Muscle of back (tissue), 13 donors: ENCODE measurements at places on chromosomes 2 and 18.

DNA sequence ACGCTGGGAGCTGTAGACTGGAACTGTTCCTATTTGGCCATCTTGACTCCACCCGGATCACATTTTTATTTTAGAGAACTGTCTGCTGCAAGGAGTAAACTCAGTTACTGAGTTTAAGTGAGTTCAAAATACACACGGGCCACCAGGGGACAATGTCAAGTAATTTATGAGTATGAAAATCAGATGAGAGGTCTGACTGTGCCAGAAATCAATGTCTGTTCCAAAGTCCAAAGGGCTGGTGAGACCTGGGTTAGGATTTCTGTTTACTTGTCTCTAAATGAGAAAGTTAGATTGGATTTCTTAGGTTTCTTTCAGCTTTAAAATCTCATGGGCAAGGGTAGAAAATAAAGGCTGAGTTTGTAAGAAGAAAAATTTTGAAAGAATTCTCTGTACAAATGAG is 465.8 kb upstream of the MEIS1 start:
- DNase-seq: no peak

DNA sequence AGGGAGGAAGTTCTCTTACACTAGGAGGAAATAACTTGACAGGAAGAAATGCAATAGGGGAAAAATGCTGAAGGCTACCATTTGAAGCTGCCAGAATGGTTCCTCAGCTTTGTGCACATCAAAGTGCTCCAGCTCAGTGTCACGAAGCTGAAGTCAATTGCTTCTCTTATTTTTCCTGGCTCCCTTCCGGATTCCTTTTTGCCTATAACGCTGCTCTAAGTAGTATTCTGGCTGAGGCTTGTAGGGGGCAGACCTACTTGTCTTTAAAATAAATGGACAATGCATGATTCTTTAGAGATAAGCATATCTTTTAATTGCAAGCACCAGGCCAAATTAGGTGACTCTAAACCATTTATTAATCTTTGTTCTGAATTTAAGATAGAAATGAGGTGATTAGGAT is 60.3 kb upstream of the SCN1A start:
- DNase-seq: no peak

DNA sequence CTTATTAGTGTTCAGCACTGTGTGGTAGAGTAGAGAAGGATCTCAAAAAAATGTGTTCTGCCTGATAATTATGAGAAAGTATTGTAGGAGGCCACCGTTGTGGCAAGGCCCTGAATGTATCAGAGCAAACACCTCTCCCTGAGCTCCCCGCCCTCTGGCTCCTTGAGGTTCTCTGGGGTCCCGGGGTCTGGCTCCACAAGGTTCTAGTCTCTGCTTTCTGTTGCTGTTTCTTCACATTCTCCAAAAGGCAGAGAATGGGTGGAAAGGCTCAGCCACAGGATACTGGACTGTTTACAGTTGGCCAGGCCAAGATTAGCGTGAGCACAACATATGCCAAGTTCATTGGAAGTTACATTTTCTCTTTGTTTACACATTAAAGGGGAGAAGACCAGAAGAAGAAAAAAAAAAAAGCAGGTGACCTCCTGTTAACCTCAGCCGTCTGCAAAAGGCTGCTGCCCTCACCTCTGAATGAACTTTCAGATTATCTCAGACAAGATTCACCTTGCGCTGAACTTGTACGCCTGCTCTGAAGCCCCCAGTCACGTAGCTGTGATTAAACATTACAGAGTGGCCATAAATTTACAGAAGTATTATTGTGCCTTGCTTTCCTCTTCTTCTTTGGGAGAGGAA is 56.6 kb upstream of the CYP26B1 start:
- DNase-seq: peak; percentile 39

DNA sequence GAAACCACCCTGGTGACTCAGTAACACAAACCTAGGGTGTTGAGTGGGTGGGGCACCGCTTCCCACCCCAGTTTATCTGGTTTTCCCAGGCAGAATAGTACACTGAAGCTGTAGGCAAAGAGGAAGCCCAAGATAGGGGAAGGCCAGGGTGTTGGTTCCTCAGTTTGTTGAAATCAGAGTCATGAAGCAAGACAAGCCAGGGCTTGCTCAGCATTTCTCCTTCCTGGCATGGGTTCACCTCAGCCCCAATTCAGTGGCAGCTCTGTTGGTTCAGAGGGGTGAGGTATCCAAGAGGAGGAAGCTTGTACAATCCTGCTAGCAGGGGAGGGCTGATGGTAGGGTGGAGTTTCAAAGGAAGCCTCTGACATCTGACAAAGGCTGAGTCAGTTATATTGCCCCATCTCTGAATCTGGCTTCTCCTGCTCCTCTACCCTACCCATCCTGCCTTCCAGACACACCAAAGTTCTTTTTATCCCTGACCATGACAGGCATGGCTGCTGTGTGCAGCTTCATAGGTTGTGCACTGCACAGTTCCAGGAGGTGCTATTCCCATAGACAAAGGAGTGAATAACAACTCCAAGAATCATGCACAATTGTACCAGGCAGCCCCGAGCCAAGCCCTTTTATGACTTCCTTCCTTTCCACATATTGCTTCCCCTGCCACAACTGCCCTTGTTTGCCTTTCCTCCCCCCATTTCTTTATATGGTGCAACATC is 24.9 kb upstream of the RAB10 start:
- peak; percentile 53 for DNase-seq

GRCh38 chr2:177352441-177353186 is 40.0 kb upstream of the AGPS start:
- DNase-seq: peak; percentile 37

- no peak for DNase-seq
These were observed 146.1 kb upstream of the DLX2 start for GRCh38 chr2:172248785-172249187.

GRCh38 chr18:55435592-55435991 is 152.4 kb downstream of the TCF4 start:
- no peak for DNase-seq

DNA sequence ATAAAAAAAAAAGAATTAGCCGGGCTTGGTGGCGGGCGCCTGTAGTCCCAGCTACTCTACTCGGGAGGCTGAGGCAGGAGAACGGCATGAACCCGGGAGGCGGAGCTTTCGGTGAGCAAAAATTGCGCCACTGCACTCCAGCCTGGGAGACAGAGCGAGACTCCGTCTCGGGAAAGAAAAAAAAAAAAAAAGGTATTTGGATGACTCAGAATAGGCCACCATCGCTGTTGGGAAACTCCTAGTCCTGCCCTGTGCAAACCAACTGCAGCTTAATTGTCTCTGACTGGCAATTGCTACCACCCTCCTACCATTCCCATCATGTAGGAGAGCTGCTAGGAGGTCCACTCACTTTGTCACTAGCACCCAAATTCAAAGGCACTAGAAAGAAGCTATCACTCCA is 43.5 kb downstream of the ATP8B1 start:
- no peak for DNase-seq

DNA sequence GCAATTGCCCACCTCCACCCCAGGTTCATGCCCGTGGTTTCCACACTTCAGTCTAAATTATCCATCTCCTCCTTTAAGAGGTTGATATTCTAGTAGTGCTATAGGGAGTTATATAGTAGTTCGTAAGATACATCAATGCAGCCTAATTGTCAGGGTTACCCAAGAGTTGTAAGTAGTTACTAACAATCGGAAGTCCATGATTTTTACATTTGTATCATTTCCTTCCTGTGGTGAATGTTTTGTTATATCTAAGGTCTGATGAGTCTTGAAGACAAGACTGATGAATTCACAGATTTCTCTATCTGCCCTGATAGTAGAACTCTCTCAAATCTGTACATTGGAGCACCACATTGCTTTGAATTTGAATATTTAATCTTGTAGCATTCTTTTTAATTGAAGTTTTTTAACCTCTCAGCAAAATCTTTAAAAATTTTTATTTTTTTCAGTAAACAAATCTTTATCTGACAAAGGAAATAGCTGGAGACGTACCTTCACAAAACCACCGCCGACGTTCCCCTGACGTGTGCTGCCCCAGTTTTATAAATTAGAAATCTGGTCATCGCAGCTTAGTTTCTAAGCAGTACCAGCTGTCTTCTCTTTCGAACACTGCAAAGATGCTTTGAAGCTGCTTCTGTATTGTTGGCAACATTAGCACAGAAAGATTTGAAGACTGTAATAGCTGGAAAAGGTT is 264.5 kb downstream of the SOCS6 start:
- no peak for DNase-seq

DNA sequence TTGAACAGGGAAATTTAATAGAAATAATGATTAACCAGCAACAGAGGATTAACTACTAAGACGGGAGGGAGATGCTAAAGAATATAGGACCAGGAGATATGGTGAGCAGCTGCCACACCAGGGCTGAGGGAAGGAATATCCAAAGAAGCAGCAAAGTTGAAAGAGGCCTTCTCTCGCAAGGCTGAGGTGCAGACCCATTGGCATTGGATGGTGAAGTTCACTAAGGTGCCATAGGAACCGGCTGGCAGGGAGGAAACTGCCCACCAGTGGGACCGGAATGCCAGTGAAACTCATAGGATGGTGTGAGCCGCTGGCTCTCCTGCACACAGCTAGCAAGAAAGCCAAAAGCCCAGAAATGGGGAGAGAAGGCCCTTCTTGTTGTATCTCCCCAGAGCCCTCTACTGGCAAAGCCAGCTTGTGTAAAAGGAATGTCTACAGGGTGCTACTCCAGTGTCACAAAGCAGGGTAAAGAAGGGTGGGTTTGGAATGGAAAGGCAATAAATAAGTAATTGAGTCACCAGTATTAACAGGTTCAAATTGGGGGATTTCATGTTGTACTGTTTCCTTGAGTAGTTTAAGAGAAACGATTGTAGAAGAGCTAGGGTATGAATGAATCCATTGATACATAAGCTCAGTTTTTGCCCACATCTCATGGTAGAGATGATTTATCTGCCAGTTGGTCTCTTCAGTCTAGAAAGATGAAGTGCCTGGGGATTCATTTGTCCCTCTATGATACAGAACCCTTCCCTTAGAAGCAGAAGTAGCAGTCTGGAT is 36.0 kb downstream of the FARP2 start:
- no peak for DNase-seq

DNA sequence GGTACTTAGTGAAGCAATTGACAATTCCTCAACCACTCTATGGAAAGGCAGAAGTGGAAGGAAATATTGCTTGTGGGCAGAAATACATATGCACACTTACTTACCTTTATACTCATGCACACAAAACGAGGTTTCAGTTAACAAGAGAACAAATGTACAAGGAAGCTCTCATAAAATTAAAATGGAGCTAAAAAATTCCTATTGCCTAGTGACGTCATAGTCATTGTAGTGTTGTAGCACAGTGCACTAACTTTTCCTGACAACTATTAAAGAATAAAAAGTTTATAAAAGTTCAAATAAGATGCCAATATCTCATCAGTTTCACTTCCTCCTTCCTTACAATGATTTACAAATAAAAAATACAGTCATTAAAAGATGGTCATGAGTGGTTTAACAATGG is 1161.9 kb upstream of the NRXN1 start:
- DNase-seq: no peak

- DNase-seq: peak; percentile 8
These were observed 27.9 kb downstream of the RIF1 start for GRCh38 chr2:151437630-151438029.

DNA sequence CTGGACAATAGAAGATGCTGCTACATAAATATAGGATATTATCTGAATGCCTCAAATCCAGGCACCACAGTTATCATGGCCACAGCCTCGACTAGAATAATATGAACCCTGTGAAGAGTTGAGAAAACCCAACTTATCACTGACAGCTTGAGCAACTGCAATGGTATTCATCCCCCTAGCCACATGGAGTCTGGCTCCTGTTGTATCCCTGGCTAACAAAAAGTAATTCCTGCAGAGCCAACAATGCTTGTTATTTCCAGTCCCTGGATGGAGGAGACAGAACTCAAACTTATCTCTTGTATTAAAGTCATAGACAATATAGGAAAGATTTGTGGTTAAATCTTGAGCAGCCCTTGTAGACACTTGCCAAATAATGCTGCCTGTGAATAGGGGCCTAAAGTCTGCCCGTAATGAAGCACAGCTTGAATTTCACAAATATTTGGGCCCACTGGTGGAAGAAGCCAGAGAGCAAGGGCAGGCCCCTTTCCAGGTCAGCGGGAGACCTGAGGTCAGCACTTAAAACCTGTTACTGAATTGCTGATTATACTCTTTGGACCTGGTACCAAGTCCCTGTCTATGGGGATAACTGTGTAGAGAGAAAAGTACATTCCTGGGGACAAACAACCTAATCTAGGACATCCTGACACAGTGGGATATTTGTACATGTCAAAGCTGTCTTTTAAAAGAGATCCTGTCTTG is 28.4 kb upstream of the SUCLG1 start:
- DNase-seq: no peak

DNA sequence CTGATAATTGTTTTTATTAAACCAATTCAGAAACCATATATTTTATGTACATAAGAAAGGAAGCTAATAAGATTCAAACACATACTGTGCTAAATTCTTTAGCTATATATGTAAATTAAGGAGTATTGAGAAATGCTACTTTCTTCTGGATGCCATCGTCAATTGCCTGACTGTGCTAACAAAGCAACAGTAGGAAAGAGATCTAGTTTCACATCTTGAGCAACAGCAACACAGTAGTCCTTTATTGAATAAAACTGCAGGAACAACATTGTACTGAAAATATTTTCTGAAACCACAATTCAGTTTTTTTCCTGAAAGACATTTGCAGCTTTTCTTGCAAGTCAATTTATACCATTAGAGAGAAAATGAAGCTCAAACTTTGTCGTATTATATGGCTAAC is 1404.9 kb upstream of the SLC39A10 start:
- DNase-seq: no peak
